ENCODE measurements at places on chromosomes 7 and 10.

DNA sequence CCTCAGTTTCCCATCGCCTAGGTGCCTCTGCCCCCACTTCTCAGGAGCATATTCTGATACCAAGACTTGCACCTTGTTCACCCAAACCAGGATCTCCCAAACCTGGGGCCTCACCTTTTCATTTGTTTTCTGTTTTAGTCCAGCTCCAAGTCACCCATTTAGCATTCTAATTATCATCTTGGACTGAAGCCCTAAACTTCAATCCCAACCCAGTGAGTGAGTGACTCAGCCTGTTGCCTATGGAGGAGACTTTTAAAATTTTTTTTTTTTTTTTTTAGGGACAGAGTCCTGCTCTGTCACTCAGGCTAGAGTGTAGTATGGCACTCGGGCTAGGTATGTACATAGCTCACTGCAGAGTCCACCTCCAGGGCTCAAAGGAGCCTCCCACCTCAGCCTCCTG lies 378.9 kb upstream of the AUTS2 start:
- no peak for DNase-seq

- DNase-seq = no peak
Measured at GRCh38 chr7:108284349-108285002, 154.3 kb upstream of the LAMB4 start.

GRCh38 chr10:129122846-129123245 lies 344.2 kb upstream of the MGMT start:
- no peak for DNase-seq

GRCh38 chr10:86665218-86665607 lies 3.1 kb upstream of the LDB3 start:
- no peak for DNase-seq

All from hematopoietic multipotent progenitor cell treated with erythropoietin and hydrocortisone succinate and interleukin-3 and kit ligand, for 6 days (in vitro differentiated cells).